ENCODE measurements at places on chromosomes 16 and 17. TPM values are rescaled to one million over a fixed set of nuclear protein-coding genes. Genes with fewer than 3 reads are reported as not detected.

Gene SEC14L5
- not detected for polyA plus RNA-seq

Gene ZNF200
- 12.3 TPM for polyA plus RNA-seq

Gene CAPN15
- polyA plus RNA-seq = 3.2 TPM

Gene C17orf113
- polyA plus RNA-seq = 0.14 TPM

Gene GRAP
- polyA plus RNA-seq = 162 TPM

Gene SLC5A2
- 3.3 TPM for polyA plus RNA-seq

Gene LGALS9B
- not detected for polyA plus RNA-seq

Gene P3H4
- 3.5 TPM for polyA plus RNA-seq

Gene CLEC3A
- not detected for polyA plus RNA-seq

Gene CXCL16
- 1.2 TPM for polyA plus RNA-seq

Gene KRTAP17-1
- polyA plus RNA-seq = not detected

GRCh38 chr16:66376114-66376513, 9.6 kb downstream of the CDH5 start:
- DNase-seq = no peak

DNA sequence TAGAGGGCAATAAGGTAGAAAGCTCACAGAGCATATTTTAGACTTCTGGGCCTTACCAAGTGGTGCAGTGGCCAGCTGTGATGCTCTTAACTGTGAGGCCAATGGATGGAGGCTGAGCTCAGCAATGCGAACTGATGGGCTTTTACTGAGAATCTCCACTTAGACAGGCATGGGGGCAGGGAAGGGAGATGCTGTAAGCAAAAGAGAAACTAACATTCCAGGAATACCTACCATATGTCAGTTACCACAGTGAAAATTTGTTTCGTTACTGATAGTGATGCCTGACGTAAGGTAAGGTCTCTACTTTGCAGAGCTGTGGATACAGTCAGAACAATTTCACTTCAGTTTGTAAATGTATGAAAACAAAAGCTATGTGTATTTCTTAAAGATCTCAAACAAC, 250.6 kb upstream of the ZFHX3 start:
- DNase-seq = no peak

- DNase-seq = no peak
Observed at GRCh38 chr16:67707790-67708189, 11.3 kb downstream of the GFOD2 start.

DNA sequence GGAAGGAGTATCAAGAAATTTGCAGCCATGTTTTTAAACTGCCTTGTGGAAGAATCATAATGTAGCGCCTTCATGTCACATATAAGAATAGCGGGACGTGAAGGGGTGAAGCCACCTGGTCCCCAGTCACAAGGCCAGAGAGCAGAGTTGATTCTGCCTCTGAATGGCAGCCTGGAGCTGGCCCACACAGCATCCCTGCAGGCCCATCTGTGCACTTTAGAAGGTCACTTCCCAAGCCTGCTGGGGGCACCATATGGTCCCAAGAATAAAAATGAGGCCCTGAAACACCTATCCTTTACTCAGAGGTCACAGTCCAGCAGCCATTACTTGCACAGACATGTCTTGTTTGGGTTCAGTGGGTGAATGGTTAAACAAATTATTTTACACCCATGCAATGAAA, 15.0 kb downstream of the CD300E start:
- DNase-seq = no peak

DNA sequence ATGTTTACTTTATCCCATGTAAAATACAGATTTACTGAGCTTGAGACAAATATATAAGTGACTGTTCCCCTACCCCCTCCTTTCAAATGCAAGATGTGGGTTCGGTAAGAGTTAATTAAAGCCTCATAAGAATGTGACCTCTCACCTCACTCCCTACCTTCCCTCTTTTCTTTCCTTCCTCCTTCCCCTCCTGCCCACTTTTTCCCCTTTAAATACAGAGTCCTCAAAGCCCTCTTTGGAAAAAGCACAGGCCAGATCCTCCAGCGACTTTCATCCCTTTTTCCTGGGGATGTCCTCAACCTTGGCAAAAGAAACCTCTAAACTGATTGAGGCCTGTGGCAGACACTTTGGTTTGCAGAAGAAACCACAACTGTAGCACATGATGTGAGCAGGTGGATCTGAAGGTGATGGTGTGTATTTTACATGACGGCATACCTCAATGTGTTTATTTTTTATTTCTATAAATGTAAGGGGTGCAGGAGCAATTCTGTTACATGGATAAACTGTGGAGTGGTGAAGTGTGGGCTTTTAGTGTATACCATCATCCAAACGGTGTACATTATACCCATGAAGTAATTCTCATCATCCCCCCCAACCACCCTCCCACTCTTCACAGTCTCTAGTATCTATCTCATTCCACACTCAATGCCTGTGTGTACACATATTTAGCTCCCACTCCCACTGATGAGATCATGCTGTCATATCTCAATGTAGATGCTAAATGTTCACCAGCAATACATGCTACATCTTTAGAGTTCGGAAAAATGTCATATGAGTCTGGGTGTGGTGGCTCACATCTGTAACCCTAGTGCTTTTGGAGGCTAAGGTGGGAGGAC, 77.7 kb downstream of the XYLT1 start:
- no peak for DNase-seq

DNA sequence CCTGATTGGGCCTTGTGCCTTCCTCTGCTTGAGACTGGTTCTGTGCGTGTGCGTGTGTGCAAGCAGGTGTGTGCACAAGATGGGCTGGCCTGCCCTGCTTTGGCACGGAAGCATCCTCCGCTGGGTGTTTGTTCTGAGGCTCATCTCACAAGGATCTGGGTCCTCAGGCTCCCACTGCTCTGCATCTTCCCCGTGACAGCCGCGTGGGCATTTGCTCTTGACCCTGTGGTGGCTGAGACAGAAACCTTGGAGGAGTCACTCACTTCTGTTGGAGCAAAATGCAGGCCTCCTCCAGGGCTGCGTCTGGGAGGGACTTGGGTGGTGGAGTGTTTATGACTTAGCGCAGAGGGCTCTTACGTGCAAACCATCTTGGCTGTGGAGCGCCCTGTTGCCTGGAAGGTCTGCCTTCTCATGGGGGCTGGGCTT, 119.2 kb downstream of the RPTOR start:
- DNase-seq = no peak

DNA sequence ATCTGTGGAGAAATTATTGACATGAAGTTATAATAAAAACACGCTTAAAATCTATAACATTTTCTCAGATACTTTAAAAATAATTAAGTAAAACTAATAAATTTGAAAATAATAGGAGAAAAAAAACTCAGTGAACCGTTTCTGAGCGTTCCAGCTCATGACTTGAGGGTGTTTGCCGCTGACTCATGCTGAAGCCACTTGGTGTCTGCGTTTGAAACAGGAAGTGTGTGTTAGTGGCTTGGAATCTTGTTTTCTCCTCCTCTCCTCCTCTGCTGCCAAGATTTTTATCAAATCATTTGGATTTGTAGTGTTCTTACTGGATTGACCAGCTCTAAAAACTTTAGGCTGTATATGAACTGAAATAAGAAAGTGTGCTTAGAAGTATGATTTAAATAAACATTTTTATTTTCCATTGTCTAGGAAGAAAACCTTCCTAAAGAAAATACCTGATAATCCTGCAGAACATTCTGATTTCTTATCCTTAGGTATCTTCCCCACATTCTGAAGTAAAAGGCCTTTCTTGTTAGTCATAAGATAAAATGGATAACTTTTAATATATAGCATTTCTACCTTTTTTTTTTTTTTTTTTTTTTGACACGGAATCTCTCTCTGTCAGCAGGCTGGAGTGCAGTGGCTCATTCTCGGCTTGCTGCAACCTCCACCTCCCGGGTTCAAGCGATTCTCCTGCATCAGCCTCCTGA, 30.8 kb downstream of the USP10 start:
- no peak for DNase-seq

GRCh38 chr17:33280162-33280943, 12.7 kb downstream of the ASIC2 start:
- no peak for DNase-seq

DNA sequence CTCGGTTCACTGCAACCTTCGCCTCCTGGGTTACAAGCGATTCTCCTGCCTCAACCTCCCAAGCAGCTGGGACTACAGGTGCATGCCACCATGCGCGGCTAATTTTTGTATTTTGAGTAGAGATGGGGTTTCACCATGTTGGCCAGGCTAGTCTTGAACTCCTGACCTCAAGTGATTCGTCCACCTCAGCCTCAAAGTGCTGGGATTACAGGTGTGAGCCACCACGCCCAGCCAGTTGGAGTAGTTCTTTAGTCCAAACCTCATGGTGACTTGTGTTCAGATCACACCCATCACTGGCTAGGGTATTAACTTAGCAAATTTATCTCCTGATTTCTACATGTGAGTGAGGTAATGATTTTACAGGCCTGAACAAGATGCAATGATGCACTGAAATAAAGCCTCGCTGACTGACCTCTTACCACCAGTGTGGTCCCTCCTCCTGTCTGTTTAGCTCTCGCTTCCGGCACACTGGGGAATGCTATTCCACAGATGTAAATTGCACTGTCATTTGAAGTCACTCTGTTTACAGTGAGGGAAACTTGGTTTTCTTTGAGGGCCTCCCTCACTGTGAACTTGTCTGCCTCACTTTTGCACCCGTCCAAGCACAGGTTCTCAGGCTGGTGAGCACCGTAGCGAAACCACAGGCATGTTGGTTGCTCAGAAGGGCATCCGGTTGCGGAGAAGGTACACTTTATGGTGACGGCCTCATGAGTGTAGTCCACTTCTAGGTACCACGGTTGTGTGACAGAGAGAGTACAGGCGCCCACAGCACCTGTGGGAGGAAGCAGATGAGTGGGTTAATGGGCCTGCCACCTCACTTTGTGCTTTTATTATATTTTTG, 5.5 kb downstream of the IGSF6 start:
- DNase-seq = peak; percentile 71

GRCh38 chr17:32971171-32971570, 20.5 kb upstream of the SPACA3 start:
- DNase-seq = no peak

DNA sequence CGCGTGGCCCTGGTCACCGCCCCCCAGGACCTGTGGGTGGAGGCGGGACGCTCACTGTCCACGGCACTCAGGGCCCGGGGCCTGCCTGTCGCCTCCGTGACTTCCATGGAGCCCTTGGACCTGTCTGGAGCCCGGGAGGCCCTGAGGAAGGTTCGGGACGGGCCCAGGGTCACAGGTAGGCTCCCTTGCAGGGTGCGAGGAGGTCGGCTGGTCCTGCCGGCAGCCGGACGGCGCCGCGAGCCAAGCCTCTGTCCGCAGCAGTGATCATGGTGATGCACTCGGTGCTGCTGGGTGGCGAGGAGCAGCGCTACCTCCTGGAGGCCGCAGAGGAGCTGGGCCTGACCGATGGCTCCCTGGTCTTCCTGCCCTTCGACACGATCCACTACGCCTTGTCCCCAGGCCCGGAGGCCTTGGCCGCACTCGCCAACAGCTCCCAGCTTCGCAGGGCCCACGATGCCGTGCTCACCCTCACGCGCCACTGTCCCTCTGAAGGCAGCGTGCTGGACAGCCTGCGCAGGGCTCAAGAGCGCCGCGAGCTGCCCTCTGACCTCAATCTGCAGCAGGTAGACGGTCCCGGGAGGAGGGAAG, 1.3 kb downstream of the GUCY2D start:
- DNase-seq = no peak

DNA sequence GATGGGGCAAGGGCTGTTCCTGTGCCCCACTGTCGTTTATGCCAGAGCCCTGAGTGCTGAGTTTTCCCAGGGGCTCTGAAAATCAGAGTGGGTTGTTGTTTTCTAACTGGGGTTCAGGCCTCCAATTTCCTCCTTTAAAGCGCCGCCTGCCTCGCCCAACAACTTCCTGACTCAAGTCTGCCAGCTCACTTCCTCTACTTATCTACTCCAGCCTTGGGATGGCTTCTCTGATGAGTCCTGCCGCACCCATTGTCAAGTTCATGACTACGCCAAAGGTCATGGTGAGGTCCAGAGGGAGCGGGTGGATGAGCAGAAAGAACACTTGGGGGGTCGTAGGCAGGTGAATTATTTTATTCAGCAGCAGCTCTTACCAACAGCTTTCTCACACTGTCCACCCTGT, 104.7 kb downstream of the UTP18 start:
- DNase-seq = no peak

DNA sequence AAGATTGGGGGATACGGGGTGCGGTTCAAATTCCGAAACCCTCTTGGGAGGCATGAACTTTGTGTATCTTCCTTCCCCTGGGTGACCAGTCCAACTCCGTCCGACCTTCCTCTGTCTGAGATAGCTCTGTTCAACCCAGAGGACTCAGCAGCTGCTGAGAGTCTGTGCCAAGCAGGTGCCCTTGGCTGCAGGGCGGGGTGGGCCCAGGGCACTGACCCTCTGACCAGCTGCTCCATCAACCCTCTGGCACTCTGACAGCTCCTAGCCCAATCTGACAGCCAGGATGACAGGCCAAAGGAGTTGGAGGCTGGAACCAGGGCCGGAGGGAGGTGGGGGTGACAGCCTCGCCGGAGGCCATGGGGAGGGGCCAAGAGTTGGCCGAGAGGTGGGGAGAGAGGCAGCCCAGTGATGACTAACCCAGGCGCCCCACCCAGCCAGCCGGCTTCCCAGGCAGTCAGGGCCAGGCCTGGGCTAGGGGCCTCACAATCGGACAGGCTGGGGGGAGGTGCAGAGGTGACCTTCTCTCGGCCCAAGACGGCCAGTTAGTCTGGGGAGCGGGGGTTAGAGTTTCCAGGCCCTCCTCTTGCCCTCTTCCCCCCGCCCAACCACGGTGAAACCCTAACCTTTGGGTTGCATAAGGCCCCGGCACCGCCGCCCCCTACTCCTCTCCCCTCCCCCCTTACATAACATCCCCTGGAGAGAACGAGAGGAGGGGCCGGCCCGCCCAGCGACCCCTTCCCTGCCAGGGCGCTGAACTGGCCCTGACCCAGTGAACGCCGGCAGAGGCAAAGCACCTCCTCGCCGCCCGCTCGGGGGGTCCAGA, 5.0 kb upstream of the TLCD2 start:
- no peak for DNase-seq

DNA sequence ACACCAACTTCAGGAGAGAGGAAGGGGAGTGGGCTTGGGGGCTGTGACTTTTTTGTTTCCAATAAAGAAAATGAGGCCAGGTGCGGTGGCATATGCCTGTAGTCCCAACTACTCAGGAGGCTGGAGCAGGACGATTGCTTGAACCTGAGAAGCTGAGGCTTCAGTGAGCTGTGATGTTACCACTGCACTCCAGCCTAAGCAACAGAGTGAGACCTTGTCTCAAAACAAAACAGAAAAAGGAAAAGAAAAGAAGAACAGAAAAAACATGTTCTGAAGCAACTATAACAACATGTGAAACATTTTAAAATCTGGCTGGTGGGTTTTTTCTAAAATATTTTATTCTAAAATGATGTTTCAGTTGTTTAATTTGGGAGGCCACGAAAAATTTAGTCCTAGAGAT, 554.0 kb upstream of the ZFHX3 start:
- no peak for DNase-seq

GRCh38 chr17:53150101-53150698, 672.5 kb upstream of the KIF2B start:
- DNase-seq = no peak

- no peak for DNase-seq
Observed at GRCh38 chr17:40260528-40260927, 27.2 kb upstream of the CDC6 start.

- no peak for DNase-seq
Observed at GRCh38 chr16:13835387-13835786, 84.6 kb upstream of the ERCC4 start.

- no peak for DNase-seq
Observed at GRCh38 chr16:85757341-85757822, 6.5 kb upstream of the C16orf74 start.

Data from naive thymus-derived CD4-positive, alpha-beta T cell (primary cell).